ENCODE measurements at places on chromosomes 1 and 21. TPM values are rescaled to one million over a fixed set of nuclear protein-coding genes. Genes with fewer than 3 reads are reported as not detected.

WDR64 gene
- total RNA-seq = 0.12 TPM

IL12RB2 gene
- total RNA-seq = 128 TPM

MAN1C1 gene
- total RNA-seq = 9.4 TPM

E2F2 gene
- total RNA-seq = 19.9 TPM

ZCCHC17 gene
- 27.3 TPM for total RNA-seq

CCDC17 gene
- 5.9 TPM for total RNA-seq

OR2T35 gene
- not detected for total RNA-seq

C4BPB gene
- total RNA-seq = 2.6 TPM

HTR1D gene
- total RNA-seq = not detected

C1orf87 gene
- total RNA-seq = not detected

S100A8 gene
- not detected for total RNA-seq

Measured in activated T-cell treated with anti-CD3 and anti-CD28 coated beads, Interleukin-2, amount 50 U/mL, for 72 hours (primary cell).